Panc1 (cell line): ENCODE measurements at places on chromosomes 11 and 22.

DNA sequence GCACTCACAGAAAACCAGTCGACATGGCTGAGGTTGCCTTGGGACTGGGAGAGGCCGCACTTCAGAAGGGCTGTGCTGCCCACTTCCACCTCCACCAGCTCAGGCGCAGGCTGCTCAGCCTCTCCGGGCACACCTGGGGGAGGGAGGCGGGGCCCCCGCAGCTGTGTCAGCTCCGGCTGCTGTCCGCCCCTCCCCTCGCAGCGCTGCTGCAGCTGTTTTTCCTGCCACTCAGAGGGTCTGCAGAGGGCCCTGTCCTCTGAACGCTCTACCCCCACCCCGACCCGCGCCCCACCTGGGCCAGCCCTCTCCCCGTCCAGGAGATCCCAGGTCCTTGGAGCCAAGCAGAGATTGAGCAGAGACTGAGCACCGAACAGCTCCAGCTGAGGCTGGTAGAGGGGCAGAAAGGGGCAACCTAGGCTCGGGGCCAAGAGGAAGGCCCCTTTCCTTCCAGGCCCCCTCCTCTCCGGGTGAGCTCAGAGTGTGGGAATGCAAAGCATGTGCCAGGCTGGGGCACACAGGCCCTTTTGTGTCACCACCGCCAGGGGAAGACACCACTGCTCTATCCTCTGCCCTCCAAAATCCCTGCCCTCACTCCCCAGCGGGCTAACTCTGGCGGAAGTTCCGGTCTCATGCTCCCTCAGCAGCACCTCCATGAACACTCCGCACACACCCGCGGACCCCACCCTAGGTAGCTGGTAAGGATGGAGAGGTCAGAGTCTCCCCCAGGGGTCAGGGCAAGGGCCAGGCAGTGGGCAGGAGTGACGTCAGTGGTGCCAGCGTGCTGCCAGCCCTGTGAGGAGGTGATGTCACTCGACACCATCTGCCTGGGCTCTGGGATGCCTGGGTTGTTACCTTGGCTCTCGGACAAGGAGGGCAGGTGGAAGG, 1.6 kb downstream of the MCAM start:
- no peak for DNase-seq

DNA sequence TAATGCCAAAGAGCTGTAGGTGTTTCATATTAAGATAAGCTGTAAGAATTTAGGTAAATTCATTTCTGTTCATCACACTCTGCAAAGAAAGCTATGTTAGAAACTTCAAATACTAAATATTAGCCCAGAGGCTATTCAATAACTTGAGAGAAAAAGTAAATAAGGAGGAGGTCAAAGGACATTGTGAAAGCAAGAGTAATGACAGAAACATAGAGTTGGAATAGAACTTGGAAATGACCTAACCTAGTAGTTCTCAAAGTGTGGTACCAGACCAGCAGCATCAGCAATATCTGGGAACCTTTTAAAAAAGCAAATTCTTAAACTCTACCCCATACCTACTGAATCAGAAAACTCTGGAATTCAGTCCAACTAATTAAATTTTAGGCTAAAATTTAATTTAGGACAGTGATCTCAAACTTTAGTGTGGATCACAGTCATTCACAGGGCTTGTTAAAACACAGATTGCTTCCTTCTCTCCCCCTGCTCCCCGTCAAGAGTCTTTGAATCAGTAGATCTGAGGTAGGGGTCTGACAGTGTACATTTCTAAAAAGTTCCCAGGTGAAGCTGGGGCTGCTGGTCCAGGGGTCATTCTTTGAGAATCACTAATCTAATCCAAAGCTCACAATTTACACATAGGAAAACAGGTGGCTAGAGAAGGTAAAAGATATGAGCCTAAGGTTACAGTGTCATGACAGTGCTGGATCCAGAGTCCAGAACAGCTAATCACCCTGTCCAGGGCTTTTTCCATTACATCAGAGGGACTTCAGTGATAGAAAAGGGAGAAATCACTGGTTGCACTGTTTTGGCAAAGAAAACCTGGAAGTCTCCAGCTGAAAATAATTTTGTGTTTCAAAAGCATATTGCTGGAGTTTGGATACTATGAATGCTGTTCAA, 241.1 kb downstream of the SOX6 start:
- DNase-seq = no peak

GRCh38 chr11:86177302-86177701, 67.3 kb upstream of the EED start:
- no peak for DNase-seq

GRCh38 chr22:44210722-44211121, 30.0 kb downstream of the PARVG start:
- no peak for DNase-seq
